Suprapubic skin (tissue), 4 donors: ENCODE measurements at places on chromosomes 13 and 19.
A peak's percentile ranks its signal among the peaks of the same experiment; 100 is the strongest.

GRCh38 chr13:35496006-35496405, 19.5 kb upstream of the MAB21L1 start:
- no peak for DNase-seq
- H3K27me3 ChIP-seq = no peaks in the 10 kb centered on the region
- H3K4me1 ChIP-seq = no peaks in the 10 kb centered on the region
- H3K4me3 ChIP-seq = no peak overlapping the region
- H3K27ac ChIP-seq = no peak overlapping the region
- no peaks in the 10 kb centered on the region for H3K36me3 ChIP-seq

DNA sequence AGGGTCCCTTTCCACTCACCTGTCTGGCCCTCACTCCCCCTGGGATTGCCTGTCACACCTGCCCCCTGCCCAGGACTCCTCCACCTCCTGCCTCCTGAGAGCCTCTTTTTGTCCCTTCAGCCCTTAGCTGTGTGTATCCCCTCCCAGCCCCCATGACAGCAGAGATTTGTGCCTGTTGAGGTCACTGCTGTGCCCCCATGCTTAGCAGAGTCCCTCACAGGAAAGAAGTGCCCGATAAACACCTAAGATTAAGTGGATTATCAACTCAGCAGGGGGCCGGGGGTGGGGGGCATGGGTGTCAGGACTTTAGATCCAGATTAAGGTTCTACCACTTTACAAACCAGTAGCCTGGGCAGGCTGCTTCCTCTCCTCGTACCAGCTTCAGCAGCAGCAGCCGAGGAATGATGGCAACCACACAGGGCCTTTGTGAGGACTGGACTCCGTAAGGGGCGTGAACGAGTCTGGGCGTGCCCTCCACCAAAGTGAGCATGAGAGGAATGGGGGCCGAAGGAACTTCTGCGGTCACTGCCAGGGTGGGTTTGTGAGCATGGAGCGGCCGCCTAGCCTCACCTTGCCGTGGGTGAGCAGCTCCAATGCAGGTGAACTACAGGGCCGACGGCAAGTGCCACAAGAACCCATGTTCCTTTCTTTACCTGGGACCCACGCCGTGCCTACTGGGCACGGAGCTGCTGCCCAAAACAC, 36.1 kb downstream of the ZNF787 start:
- H3K27ac ChIP-seq = no peak overlapping the region
- no peak for DNase-seq
- H3K4me3 ChIP-seq = no peak overlapping the region
- H3K27me3 ChIP-seq = no peaks in the 10 kb centered on the region
- H3K36me3 ChIP-seq = peaks cover 22% of the 10 kb centered on the region
- peaks cover 15% of the 10 kb centered on the region for H3K4me1 ChIP-seq

- DNase-seq = no peak
- no peaks in the 10 kb centered on the region for H3K27me3 ChIP-seq
- peak overlapping the region; percentile 87 for H3K4me3 ChIP-seq
- peaks cover 20% of the 10 kb centered on the region for H3K4me1 ChIP-seq
Measured at GRCh38 chr13:48302871-48303358, 636 bp upstream of the RB1 start.

- no peak overlapping the region for H3K4me3 ChIP-seq
- H3K4me1 ChIP-seq = peaks cover 12% of the 10 kb centered on the region
- H3K36me3 ChIP-seq = peaks cover 44% of the 10 kb centered on the region
- H3K27me3 ChIP-seq = no peaks in the 10 kb centered on the region
- no peak for DNase-seq
Measured at GRCh38 chr19:10692673-10693264, 8.5 kb upstream of the QTRT1 start.

- H3K27ac ChIP-seq = peak within 1 kb of the TSS; percentile 64
- H3K27me3 ChIP-seq = peaks cover 17% of the 10 kb centered on the region
- H3K4me3 ChIP-seq = peak within 1 kb of the TSS; percentile 54
- no peaks in the 10 kb centered on the region for H3K36me3 ChIP-seq
Measured at GRCh38 chr13:93226623-93227279, at the start of gene GPC6. TSS of gene GPC6 (plus strand) at chr13:93226807.

DNA sequence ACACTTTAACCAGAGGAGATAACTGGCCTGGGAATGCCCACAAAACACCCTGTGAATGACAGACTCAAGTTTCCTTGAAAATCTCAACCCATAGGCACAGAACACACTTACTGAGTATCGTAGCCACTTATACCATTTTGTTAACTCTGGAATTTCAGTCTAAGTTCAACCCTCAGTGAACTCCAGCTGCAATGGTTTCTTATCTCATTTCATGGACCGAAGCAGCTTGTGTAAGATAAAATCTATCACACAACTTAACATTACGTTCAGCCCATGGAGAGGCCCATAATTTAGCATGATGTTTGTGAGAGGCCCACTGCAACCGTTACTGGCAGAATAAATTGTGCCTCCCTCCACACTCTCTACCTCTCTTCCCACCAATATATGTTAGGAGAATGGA, 323.0 kb downstream of the DNAJC15 start:
- no peak for DNase-seq
- H3K27me3 ChIP-seq = no peaks in the 10 kb centered on the region
- no peak overlapping the region for H3K27ac ChIP-seq
- no peaks in the 10 kb centered on the region for H3K36me3 ChIP-seq

GRCh38 chr13:41588899-41589298, 131.5 kb downstream of the RGCC start:
- no peak overlapping the region for H3K4me3 ChIP-seq
- DNase-seq = no peak
- H3K27me3 ChIP-seq = no peaks in the 10 kb centered on the region
- no peak overlapping the region for H3K27ac ChIP-seq

DNA sequence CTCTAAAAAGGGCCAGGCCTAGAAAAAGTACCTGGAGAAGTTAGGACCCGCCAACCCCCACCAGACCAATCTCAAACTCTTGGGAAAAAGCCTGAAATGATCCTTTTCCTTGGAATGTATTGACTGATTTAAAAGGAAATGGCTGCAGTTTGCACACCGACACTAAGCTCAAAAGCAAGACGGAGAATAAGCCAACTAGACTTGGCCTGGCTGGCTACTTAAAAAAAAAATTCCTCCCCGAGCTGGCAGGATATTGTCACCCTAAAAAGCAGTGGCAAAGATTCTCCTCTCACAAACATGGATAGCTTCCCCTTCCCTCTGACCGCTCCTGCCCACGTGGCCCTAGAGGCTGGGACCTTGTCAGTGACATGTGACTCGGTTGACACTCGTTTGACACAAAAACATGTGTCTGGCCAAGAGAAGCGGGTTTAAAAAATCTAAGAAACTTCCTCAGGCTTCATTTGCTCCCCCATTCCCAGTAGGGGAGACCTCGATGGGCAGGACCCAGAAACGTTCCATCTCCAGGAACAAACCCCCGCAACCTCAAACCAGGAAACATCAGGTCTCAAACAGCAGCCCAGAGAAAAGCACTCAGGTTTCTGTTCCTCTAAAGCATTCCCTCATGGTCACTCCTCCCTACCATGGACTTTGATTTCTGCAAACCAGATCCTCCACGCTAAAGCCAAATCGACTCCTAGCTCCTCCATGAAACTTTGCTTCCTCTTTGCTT, 1.3 kb downstream of the RFX1 start:
- peak overlapping the region; percentile 83 for H3K4me3 ChIP-seq
- no peaks in the 10 kb centered on the region for H3K27me3 ChIP-seq
- peak overlapping the region; percentile 99 for H3K27ac ChIP-seq
- no peaks in the 10 kb centered on the region for H3K36me3 ChIP-seq

- DNase-seq = no peak
- no peaks in the 10 kb centered on the region for H3K36me3 ChIP-seq
- no peak overlapping the region for H3K4me3 ChIP-seq
- H3K27ac ChIP-seq = no peak overlapping the region
- H3K4me1 ChIP-seq = no peaks in the 10 kb centered on the region
Measured at GRCh38 chr13:101406791-101407190, 9.5 kb downstream of the NALCN start.

GRCh38 chr13:73513751-73514150, 454.9 kb downstream of the KLF5 start:
- no peaks in the 10 kb centered on the region for H3K36me3 ChIP-seq
- H3K4me1 ChIP-seq = no peaks in the 10 kb centered on the region
- H3K27me3 ChIP-seq = no peaks in the 10 kb centered on the region
- DNase-seq = no peak
- H3K27ac ChIP-seq = no peak overlapping the region

DNA sequence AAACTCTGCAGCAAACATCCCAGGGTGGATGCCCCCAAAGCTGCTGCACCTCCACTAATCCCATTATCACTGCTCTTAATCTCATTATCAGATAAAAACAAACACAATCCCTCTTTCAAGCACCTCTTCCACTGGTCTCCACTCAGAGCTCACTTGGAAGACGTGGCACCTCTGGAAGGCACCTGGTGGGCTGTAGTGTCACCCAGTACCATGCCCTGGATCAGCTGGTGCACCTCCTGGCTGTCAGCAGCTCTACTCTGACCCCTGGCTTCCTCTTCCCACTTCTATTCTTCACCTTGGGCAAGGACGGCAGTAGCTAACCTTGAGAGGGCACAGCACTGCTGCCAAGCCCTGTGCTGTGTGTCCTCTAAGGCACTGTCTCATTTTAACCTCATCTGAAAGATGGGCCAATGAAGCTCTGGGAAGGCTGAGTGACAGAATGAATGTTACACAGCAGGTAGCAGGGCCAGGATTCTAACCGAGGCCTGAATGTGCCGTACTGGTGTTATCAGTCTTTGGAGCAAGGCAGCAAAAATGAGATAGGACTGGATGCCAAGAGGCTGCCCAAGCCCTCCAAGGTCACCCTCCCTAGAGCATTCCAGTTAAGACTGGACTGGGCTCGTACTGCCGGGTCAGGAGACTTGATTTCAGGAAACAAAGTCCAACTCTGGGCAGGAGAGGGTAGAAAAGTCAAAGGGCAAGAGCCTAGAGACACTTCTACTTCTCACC, 7.4 kb downstream of the BRD4 start:
- H3K27me3 ChIP-seq = no peaks in the 10 kb centered on the region
- peak overlapping the region; percentile 80 for H3K27ac ChIP-seq
- H3K4me3 ChIP-seq = no peak overlapping the region
- no peaks in the 10 kb centered on the region for H3K36me3 ChIP-seq

DNA sequence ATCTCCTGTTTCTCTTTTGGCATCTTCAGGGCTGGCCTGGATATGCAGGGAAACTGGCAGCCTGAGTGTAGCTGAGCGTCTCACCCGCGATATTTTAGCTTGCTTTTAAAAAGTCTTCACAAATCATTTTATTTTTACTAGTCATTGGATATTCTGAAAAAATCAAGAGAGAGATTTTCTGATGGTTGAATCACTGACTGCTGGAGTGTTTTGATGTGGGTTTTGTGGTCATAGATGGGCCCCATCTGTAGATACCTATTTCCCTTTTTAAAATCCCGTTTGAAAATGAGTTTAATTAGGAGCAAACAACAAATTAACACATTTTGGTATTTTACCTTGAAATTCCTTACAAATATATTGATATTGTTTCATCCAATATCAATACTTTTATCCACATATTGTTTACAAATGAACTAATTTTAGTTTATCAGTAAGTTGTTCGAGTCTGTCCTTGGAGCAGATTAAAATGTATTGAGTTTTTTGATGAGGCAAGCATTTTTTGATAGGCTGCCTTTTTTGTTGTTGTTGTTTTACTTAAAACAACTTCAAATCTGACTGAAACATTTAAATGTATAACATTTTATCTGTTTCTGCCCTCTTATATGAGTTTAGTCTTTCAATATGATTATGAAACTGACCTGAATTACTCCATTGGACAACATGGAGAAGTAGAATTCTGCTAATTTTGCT, 21.5 kb upstream of the OXGR1 start:
- DNase-seq = no peak
- no peaks in the 10 kb centered on the region for H3K36me3 ChIP-seq
- no peak overlapping the region for H3K4me3 ChIP-seq
- peaks cover 9% of the 10 kb centered on the region for H3K27me3 ChIP-seq

DNA sequence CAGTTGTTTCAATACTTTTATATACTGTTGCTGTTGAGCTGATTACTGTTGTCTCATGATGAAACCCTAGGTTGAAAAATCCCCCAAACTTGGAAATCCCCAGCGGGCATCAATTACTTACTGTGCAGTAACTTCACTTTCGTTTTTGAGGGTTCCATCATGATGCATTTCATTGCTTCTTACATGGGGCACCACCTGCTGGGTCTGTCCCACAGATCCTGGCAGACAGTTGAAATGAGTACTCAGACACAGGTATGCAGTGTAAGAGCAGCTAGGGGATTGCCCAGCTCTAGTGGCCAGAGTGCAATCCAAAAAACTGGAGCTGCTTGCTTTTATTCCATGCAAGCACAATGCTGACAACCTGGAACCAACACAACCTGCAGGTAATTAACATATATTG, 132.5 kb upstream of the ZNF91 start:
- no peak overlapping the region for H3K4me3 ChIP-seq
- no peak for DNase-seq
- no peaks in the 10 kb centered on the region for H3K4me1 ChIP-seq
- H3K36me3 ChIP-seq = no peaks in the 10 kb centered on the region

DNA sequence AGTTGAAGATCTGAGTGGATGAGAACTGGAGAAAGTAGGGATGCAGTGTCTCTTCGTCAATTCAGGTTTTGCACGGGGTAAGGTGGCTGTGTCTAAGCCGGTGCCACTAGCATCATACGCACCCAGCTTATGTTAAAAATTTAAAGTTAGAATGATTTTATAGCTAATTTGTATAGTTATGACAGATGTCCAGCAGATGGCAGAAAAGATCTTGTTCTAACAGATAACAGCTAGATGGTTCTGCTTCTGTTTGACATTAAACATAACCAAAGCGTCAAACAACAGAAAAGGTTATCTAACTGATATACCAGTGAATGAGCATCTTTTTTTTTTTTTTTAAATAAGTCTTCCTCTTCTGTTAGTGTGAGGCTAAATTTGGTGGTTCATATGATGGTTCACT, 18.8 kb upstream of the EDDM13 start:
- no peaks in the 10 kb centered on the region for H3K4me1 ChIP-seq
- H3K4me3 ChIP-seq = no peak overlapping the region
- no peaks in the 10 kb centered on the region for H3K36me3 ChIP-seq
- no peak for DNase-seq
- no peak overlapping the region for H3K27ac ChIP-seq

- H3K27ac ChIP-seq = no peak overlapping the region
- no peaks in the 10 kb centered on the region for H3K27me3 ChIP-seq
- H3K4me1 ChIP-seq = peaks cover 11% of the 10 kb centered on the region
- H3K4me3 ChIP-seq = peak overlapping the region; percentile 82
- DNase-seq = no peak
Measured at GRCh38 chr19:33195645-33196347, 1.7 kb downstream of the LRP3 start.

DNA sequence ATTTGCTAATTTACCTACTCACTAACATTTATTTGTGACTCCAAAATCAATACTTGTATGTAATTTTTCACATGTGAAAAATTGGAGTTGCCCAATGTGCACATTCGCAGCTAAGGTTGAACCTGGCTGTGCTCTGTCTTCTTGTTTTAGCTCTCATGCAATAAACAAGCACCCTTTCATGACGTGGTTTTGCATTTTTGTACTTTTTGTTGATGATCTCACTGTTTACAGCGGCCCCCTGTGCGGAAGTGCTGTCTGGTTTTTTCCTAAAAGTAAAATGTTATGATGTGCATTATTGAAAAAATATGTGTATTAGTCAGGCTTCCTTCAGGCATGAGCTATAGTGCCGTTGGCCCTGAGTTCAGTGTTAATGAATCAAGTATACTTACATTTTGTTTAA, 18.1 kb downstream of the DGKH start:
- no peak for DNase-seq
- H3K4me1 ChIP-seq = no peaks in the 10 kb centered on the region
- no peak overlapping the region for H3K4me3 ChIP-seq
- no peak overlapping the region for H3K27ac ChIP-seq

GRCh38 chr19:20969498-20969897, 46.4 kb downstream of the ZNF85 start:
- no peaks in the 10 kb centered on the region for H3K4me1 ChIP-seq
- DNase-seq = no peak
- H3K36me3 ChIP-seq = no peaks in the 10 kb centered on the region
- no peaks in the 10 kb centered on the region for H3K27me3 ChIP-seq

GRCh38 chr13:100728201-100728600, 53.6 kb upstream of the TMTC4 start:
- H3K4me1 ChIP-seq = no peaks in the 10 kb centered on the region
- no peaks in the 10 kb centered on the region for H3K27me3 ChIP-seq
- H3K27ac ChIP-seq = no peak overlapping the region
- H3K4me3 ChIP-seq = no peak overlapping the region
- no peak for DNase-seq
